ENCODE measurements at places on chromosomes 13 and 19. TPM values are rescaled to one million over a fixed set of nuclear protein-coding genes. Genes with fewer than 3 reads are reported as not detected.

Gene ZFR2
- not detected for total RNA-seq

Gene ZNF558
- 17.7 TPM for total RNA-seq

Gene ZNF266
- 6.7 TPM for total RNA-seq

Gene RUVBL2
- total RNA-seq, result 142 TPM

Gene RLN3
- total RNA-seq, result not detected

Gene PTOV1
- total RNA-seq, result 88.2 TPM

Gene LMTK3
- not detected for total RNA-seq

Gene SIGLEC9
- 1.4 TPM for total RNA-seq

Gene KLK15
- not detected for total RNA-seq

Gene TSC22D1
- total RNA-seq, result 256 TPM

Gene LGALS4
- total RNA-seq, result 14.2 TPM

Gene OR4F17
- not detected for total RNA-seq

Gene KIR2DL1
- not detected for total RNA-seq
